ENCODE measurements at places on chromosomes 2 and 18.

DNA sequence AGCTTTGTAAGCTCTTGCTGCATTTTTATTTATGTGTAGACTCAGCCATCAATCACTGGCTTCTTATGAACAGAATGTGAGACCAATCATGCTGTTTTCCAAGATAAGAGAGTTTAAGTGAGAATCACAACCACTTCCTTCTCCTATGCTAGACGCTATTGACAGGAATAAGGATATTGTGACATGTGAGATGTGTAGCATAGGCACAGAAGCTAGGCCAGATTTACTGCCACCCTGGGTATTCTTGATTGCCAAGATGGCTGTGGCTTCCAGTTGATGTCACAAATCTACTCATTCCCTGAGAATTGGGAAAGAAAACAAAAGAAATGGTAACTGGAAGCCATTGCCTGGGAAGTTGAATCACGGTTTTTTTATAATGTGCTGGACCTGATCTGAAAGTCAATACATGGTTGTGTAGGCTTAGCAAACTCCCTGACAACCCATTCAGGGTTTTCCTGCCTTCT lies 49.9 kb downstream of the RAB27B start:
- DNase-seq, result no peak

GRCh38 chr2:9573840-9574239 lies 18.2 kb upstream of the ADAM17 start:
- DNase-seq, result no peak

DNA sequence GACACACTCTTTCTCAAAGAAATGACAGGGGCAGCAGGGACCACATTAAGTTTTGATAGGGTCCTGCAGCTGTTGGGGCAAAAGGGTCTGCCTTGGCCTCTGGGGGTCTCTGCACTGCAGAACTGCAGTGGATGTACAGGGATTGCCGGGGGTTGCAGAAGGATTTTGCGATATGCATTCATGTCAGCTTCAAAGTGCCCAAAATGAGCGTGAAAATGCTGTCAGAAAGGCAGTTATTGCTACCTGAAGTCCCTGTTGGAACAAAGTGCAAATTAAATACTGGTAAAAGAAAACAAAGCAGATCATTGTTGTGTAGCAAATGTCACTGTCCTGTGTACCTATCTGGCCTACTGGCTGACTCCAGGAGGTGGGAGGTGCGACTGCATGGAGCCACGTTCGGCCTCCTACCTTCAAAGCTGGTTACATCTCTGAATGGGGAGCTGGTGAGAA lies 78.8 kb upstream of the MAP4K3 start:
- DNase-seq, result no peak

GRCh38 chr18:32612651-32613050 lies 142.0 kb upstream of the GAREM1 start:
- DNase-seq, result no peak

DNA sequence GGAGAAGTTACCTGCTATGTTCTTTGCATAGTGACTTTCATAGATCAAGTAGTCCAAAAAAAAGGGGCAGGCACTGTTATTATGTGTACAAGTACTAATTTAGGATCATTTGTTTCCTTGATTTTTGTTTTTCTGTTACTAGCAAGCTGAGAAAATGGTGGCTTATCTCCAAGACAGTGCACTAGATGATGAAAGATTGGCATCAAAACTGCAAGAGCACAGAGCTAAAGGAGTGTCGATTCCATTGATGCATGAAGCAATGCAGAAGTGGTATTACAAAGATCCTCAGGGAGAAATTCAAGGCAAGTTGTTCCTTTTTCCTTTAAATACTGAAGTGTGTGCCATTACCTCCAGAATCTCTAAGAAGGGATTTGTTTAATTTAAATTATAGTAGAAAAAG lies 19.6 kb upstream of the KCNJ13 start:
- DNase-seq, result no peak

DNA sequence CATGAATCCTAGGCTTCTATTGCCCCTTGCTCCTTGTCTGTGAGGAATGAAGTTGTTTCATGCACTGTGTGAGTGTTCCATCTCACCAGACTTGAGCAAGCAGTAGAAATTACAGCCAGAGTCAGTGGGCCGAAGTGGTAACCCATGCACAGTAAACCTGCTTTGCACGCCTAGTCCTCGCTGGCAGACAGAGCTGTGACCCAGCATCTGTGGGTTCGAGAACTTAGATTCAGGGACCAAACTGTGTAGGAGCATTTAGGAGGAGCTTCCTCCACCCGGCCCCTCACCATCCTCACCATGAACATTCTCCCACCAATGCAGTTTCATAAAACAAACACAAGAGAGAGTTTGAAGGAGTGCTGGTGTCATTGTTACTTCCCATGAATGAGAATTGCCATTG lies 21.6 kb upstream of the TEX51 start:
- DNase-seq, result no peak

DNA sequence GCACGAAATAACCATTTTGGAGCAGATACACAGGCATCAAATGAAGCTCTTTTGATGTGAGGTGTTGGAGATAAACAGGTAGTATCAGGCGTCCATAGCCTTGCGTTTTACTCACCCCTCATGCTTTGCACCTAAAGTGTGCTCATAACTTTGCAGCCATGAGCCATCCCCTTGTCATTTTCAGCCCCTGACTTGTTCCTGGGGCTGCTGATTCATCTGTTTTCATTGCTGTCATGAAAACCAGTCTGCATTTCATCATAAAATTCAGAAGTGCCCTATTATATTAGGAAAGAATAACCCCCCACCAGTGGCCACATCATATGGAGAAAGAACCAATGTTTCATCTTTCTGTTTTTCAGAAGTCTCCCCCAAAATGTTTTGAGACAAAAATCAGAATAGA lies 329.7 kb upstream of the NRP2 start:
- DNase-seq, result no peak

DNA sequence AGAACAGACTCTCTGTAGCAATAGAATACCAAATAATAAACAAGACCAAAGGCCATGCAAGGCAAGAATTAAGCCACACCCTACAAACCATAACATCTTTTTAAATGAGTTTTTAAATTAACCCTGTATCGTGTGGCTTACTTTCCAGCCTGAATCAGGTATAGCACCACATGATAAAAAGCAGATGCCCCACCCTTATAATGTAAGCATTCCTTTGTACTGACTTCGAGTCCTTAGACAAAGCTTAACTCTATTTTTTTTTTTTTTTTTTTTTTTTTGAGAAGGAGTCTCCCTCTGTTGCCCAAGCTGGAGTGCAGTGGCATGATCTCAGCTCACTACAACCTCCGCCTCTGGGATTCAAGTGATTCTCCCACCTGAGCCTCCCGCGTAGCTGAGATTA lies 1.7 kb upstream of the C2orf42 start:
- no peak for DNase-seq

GRCh38 chr2:231877533-231878456 lies 48.4 kb downstream of the NPPC start:
- no peak for DNase-seq

- DNase-seq, result no peak
Measured at GRCh38 chr2:36797324-36798070, 101.0 kb downstream of the VIT start.

DNA sequence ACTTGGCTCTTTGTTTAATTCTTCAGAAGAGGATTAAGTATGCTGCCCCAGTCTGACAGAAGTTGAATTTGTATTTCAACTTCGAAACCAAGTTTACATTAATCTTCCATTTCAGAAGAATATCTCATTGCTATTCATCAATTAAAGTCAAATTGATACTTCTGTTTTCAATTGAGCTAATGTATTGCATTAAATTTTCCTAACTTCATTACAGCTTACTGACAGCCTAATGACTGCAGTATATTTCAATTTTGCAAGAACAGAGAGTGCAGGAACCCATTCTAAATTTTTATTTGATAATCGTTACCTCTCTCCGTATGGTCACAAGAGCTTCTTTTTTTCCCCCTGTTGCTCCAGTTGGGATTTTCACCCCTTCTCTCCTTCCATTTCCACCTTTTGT lies 218.0 kb downstream of the CALCRL start:
- DNase-seq, result no peak

GRCh38 chr2:19933351-19933981 lies 31.7 kb upstream of the TTC32 start:
- no peak for DNase-seq

GRCh38 chr2:60149176-60149575 lies 404.3 kb downstream of the BCL11A start:
- no peak for DNase-seq

DNA sequence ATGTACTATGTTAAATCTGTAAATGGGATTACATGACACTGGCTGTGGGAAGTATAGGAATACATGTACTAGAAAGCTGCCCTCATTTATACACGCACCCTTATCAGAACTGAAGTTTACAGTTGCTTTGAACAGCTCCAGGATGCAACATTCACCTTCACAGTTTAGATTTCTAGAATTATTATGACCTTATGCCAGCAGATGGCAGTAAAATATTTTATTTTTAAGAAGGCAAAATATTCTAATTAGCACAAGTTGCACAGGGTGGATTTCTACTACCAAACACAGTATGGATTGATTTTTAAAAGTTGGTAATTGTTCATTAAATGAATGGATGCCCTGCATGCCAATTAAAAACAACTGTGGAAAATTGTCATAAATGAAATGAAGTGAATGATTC lies 670.4 kb downstream of the KCNJ3 start:
- peak; percentile 3 for DNase-seq

- DNase-seq, result no peak
Measured at GRCh38 chr18:3256693-3257626, 5.0 kb upstream of the MYL12B start.

DNA sequence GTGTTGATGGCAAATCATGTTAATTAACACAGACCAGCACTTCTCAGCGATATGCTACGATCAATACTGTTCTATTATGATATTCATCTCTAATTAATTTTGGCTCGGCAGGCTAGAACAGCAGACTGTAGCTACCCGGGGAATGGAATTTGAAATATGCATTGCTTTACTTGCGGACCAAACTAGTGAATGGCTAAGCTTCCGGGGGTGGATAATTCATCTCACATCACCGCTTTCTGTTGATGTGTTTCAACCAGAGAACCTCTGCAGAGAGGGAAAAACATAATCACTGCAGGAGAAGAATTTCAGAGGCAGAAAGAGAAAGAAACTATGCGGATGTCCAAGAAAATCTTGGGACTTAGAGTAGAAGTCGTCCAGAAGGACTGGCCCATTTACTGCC lies 490.9 kb downstream of the STK39 start:
- no peak for DNase-seq

DNA sequence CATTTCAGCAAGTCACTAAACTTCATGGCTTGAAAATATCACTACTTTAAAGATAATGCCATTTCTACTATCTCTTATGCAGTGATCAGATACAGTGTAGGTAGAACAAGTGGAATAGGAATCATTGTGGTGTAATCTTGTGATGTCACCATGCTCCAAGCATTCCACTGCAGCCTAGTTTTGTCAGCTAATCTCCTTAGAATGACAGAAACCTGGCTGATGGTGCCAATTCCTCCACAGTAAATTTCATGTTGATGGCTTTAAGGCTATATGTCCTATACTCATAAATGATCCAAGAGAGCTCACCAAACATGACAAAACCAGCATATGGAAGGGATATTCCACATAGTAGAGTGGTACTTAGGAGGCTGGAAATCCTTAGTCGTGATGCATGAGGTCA lies 184.9 kb downstream of the PDE1A start:
- DNase-seq, result no peak

GRCh38 chr2:3536682-3537632 lies 17.6 kb upstream of the ADI1 start:
- DNase-seq, result peak; percentile 26

DNA sequence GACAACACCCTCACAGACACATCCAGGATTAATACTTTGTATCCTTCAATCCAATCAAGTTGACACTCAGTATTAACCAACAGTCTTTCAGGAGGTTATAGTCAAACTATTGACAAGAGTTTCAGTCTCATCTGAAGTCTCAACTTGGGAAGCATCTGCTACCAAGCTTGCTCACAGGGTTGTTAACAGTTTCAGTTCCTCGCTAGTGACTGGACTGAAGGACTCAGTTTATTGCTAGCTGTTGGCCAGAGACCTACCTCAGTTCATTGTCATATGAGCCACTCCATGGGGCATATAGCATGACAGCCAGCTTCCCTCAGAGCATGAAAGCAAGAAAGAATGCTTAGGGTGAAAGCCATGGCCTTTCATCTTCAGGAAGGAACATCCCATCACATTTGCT lies 228.6 kb downstream of the EPHA4 start:
- DNase-seq, result no peak

DNA sequence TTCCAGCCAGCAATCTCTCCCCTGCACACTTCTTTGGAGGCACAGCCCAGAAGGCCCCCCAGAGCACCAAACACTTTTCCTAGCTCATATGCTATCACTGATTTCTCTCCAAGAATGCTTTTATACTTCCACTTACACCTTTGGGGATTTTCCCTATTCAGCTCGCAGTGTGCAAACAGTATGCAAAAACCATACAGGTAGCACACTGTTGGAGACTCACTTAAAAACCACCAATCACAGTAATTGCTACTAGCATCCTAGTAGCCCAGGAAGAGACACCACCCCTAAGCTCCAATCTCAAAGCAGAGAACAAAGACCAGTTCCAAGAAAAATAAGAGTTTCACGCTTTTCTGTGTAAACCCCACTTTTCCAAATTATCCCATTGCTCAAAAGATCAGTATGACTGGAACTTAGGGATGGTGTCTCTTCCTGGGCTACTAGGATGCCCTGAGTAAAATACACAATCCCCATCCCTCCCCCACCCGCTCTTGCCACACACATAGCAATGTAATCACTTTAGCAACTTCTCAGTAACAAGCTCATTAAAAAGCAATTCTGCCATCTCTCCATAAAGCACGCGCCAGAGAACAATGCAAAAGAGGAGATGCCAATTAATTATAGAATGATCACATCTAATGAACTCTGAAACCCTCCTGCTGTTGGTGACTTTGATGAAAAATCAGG lies 43.0 kb downstream of the KLF7 start:
- DNase-seq, result no peak

GRCh38 chr18:58139459-58140386 lies 95.7 kb downstream of the NEDD4L start:
- DNase-seq, result no peak

DNA sequence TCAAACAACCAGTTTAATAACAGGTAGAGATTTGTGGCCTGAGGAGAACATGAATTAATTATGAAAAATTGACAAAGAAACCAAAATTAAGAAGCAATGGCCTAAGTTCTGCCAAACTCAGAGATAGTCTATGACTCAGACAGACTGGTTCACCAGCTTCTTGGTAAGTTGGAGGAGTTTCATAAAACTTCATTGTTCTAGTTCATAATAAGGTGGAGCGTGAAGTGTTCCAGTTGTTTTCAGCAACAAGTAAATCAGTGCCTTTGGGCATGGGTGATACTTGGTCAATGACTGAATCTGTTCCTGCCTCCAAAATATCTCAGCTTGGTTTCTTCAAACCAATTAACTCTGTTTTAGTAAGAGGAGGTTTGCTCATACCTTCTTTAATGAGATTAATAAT lies 40.0 kb downstream of the SLC40A1 start:
- DNase-seq, result no peak

- no peak for DNase-seq
Measured at GRCh38 chr18:44309185-44309584, 371.5 kb upstream of the SETBP1 start.

Data from HCT116 (cell line).